Amygdala (tissue), 56 donors: ENCODE measurements at places on chromosomes 1 and 21.
A peak's percentile ranks its signal among the peaks of the same experiment; 100 is the strongest.

GRCh38 chr1:92447033-92447681, 39.6 kb downstream of the GFI1 start:
- DNase-seq = no peak

GRCh38 chr1:2230781-2231531, 2.8 kb downstream of the SKI start:
- peak; percentile 70 for DNase-seq

DNA sequence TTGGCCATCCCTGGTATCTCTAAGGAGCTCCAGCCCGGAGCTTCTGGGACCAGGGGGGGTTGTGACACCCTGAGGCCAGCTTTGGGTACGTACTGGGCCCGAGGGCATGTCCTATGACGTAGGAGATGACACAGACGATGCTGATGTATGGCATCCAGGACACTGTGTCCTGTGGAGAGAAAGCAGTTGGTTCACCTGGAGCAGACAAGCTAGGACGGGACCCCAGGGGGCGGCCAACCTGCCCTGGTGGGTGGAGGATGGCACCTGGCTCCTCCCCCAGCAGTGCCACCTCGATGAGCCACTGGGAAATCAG, 12.1 kb upstream of the SLC2A7 start:
- no peak for DNase-seq

GRCh38 chr1:229666585-229666984, 40.5 kb downstream of the URB2 start:
- DNase-seq = no peak

GRCh38 chr21:23887725-23888306, 1719.5 kb downstream of the MRPL39 start:
- DNase-seq = no peak

DNA sequence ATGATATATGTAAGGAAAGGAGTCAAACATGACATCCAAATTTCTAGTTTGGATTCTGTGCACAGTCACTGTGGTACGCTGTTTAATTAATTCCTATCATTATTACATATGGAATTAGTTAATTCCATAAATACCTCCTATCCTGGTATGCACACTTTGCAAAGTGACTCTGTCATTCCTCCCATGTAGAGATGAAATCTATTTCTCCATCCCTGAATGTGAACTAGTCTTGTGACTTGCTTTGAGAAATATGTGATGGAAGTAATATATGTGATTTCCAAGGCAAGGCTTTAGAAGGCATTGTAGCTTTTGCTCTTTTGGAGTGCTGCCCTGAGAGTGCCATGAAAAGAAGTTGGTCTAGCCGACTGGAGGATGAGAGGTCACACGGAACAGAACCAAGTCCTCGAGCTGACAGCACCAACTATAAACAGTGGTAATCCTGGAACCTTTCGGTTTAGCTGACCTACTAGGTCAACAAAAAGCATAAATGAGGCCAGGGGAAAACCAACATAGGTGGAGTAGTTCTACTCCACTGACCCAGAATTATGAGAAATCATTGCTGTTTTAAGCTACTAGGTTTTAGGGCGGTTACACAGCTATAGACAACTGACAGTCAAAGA, 1.5 kb downstream of the SELENOF start:
- DNase-seq = no peak

DNA sequence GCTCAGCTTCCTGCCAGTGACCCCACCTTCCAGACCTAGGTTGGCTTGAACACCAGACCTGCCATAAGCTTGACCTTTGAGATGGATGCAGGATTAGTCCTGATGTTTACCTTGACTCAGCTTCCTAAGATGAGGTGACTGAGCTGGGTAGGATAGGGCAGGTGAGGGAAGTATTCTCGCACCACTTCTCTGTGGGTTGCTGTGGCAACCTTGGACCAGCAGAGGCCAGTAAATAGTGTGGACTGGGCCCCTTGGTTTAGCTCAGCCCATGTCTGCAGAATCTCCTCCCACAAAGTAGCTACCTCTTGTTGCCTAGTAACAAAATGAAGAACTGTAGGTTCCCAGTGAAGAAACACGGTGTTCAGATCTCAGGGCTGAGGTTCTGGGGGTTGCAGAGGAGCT, 8.4 kb downstream of the RPS6KA1 start:
- no peak for DNase-seq

- no peak for DNase-seq
These were observed 1.8 kb downstream of the SON start for GRCh38 chr21:33544451-33545195.

DNA sequence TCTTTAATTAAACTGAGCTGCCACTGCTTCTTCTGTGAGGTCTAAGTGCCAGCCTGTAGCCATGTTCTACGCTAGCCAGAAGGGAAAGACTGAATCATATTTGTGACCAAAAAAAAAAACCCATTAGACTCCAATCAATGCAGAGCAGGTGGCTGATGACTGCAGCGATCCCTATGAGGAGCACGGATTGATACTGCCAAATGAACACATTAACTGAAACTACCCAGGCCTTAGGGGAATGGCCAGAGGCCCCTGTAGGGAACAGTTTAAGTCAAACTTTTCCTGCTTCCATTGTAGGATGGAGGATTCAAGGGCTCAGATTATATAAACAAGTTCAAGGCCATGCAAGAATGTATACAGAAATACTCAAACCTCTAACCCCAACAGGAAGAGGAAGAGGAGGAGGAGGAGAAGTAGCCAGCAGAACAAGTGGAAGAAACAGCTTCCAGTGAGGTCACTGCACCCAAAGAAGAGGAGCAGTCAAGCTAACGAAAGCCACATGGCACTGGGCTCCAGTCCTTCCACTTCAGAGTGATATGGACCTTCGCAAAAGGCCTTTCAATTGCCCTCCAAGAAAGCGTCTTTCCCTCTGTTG, 328.3 kb downstream of the SMYD3 start:
- DNase-seq = no peak

DNA sequence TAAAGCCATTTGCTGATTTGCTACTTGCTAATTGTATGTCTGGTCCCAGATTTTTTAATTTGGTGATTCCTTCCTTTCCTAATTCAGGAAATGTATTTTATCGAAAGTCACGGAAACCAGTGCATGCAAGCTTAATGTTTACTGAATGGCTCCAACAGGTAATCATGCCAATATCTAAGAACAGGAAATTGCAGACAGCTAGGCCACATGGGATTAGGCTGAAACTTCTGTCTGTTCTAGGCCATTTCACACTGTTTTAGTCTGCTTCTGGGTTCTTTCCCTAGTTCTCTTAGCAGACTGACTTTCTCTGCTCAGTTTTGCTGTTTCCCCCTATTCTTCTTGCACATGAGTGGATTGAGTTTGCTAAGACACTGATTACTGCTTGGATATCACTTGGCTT, 111.4 kb downstream of the NTNG1 start:
- DNase-seq = no peak

DNA sequence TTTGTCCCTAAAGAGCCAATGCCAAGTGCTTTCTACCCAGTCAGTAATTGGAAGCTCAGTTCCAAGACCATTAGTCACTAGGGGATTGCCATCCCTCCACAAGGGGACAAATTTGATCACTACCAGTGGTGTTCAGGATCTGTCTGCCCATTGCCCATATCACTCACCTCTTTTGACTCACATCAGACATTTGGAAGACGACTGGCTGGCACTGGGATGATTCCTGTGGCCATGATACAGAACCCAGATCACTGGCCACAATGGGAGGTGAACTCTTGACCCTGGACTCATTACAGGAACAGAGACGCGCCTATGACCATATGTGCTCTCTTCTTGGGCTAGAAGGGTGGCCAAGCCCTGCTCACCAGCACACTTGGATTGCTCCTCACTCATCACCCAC, 71.0 kb downstream of the COLGALT2 start:
- DNase-seq = no peak

- no peak for DNase-seq
These were observed 1.0 kb upstream of the MCOLN2 start for GRCh38 chr1:84997667-84998600.

DNA sequence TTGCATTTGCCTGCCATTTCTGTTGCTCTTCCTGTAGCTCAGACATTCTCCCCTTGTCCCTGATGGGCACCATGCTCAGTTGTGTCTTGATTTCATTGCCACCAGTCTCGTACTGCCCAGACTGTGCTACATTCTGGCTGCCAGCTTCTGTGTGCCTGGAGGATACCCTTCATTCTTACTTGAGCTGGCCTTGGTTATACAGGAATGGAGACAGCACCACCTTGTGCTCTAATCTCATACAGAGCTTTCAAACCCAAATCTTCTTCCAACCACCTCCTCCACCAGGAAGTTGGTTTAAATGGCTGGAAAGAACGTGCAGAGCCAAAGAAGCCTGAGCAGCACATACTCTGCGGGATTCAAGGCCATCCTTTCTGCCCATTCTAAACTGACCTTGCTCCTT, 165.3 kb downstream of the SLC35F3 start:
- no peak for DNase-seq

GRCh38 chr1:167555971-167556714, 2.6 kb upstream of the CREG1 start:
- peak; percentile 47 for DNase-seq

- DNase-seq = no peak
These were observed 19.5 kb downstream of the TSPAN2 start for GRCh38 chr1:115069659-115070308.

GRCh38 chr1:1020000-1020404, at the start of gene AGRN:
Gene AGRN (plus strand): TSS chr1:1020120. CDS start chr1:1020173, 53 bp downstream.
- no peak for DNase-seq

GRCh38 chr1:26278303-26278702, 1.6 kb upstream of the SH3BGRL3 start:
- DNase-seq = no peak

DNA sequence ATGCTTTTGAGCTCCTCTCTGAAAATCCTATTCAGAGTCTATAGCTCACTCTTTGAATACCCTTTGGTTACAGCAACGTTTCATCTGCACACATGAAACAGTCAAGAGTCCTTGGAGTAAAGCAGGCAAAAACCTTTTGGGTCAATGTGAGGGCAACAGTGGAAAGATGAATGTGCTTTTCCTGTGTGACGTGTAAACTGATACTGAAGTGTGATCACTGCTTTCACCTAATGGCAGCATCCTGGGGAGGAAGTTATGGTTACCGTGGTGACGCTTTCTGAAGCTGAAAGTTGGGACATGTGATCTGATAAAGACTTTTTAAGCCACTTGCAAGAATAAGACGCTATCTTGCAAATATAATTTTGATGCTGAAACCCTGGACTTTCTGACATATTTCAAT, 160.0 kb downstream of the SEC16B start:
- no peak for DNase-seq

DNA sequence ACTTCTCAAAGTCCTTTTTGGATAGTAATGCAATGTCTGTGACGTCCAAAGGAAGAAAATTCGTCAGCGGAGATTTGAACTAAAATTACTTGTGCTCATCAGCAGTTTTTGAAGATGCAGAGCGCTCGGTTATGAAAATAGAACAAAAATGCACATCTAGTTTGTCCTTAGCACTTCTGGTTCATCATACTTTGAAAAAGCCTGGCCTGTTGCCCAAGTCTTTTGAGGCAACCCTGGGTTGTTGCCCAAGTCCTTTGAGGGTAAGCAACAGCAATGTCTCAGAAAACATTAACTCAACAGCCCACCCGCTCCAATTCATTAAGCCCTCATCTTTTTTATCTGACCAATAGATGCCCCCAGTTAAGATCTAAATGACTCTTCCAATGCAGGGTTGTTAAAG, 91.9 kb downstream of the HUNK start:
- DNase-seq = no peak

DNA sequence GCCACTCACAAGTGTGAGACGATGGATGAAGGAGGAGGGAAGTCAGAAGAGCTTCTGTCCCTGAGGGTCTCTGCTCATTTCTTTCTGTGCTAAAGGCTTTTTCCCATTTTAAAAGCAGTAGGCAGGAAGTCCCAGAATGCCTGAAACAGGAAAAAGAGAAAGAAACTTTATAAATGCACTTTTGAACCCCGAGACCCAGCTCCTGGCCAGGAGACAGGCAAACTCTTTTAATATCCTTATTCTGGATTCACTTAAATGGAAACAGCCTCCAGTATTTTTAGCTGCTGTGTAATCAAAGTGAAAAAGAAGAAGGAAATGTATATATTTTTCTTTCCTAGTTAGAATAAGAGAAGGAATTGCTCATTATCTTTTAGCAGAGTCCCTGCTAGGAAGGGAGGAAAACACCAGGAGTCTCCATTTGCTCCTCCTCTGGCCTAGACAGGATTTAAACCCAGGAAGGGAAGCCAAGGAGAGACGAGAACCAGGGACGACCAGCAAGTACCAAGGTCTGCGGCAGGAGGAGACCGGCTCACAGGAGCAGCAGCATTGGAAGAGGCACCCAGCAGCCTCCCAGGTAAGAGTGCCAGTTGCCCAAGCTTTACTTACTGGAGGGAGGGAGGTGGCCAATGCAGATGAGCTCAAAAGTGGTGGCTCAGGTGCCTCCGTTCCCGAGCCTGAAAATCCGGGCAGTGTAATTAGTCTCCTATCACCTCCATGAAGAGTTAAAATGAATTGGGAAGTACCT, at the start of gene TNN:
Gene TNN (plus strand): TSS at position 472 of the 745 bp plus-strand sequence. CDS start 9,586 bp downstream, outside the sequence.
- no peak for DNase-seq

DNA sequence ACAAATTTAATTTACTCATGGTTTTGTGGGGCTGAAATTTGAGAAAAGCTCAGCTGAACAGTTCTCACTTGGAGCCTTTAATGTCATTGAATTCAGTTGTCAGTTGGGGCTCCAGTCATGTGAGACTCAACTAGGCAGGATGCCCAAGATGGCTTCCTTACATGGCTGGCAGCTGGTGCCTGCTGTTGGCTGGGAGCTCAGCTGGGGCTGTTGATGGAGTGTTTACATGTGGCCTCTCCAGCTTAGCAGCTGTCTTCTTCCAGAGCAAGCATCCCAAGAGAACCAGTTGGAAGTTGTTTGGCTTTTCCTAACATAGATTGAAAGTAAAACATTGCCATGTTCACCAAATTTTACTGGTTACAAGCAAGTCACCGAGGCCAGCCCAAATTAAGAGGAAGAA, 81.8 kb upstream of the KCNA3 start:
- no peak for DNase-seq

DNA sequence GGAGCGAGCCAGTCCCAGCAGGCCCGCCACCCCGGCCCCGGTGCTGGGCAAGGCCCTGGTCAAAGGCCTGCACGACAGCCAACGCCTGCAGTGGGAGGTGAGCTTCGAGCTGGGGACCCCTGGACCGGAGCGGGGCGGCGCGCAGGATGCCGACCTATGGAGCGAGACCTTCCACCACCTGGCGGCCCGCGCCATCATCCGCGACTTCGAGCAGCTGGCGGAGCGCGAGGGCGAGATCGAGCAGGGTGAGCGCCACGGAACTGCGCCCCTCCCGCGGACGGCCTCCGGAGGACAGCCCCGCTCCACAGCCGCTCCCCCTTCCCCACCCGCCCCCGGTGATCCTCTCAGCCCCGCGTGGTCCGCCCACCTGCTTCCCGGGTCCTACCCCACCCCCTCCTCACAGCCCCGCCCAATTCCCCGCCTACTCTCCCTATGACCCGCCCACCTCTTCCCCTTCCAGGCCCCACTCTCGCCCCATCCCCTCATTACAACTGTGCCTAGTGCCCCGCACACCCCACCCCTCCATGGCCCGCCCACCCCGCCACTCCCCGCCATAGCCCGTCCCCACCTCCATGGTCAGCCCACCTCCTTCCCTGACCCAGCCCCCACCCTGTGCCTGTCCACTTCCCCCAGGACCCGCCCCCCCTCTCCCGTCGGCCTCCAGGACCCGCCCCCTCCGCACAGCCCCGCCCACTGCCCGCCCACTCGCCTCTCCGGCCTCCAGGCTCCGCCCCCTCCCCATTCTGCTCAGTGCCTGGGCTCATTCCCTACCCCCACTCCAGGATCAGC, 52.7 kb downstream of the VWA5B1 start:
- no peak for DNase-seq

- peak; percentile 16 for DNase-seq
These were observed 40.4 kb downstream of the KIAA0040 start for GRCh38 chr1:175152006-175152652.

- no peak for DNase-seq
These were observed 52.5 kb upstream of the TINAGL1 start for GRCh38 chr1:31523769-31524168.
